CD8-positive, alpha-beta T cell (primary cell): ENCODE measurements at places on chromosomes 4 and X. TPM values are rescaled to one million over a fixed set of nuclear protein-coding genes. Genes with fewer than 3 reads are reported as not detected.

GRCh38 chr4:152278172-152278504 lies 257.8 kb downstream of the FBXW7 start:
- no peak for DNase-seq

DNA sequence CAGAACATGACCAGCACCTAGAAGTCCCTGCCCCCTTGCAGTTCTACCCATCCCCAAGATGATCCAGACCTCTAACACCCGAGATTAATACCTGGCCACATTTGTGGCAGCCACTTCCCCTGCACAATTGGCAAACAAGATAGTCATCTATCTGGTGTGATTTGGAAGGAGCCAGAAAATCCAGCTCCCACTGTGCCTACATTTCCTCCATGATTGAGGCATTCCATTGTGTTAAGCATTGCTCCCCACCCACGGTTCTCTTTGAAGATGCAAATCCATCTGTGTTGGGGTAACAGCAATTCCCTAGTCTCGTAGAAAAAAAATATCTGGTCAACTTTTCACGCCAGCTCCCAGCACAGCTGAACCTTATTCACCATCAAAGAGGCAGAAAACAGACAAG lies 405.0 kb downstream of the BCOR start:
- DNase-seq, result no peak

Gene BEND2
- total RNA-seq, result not detected

DNA sequence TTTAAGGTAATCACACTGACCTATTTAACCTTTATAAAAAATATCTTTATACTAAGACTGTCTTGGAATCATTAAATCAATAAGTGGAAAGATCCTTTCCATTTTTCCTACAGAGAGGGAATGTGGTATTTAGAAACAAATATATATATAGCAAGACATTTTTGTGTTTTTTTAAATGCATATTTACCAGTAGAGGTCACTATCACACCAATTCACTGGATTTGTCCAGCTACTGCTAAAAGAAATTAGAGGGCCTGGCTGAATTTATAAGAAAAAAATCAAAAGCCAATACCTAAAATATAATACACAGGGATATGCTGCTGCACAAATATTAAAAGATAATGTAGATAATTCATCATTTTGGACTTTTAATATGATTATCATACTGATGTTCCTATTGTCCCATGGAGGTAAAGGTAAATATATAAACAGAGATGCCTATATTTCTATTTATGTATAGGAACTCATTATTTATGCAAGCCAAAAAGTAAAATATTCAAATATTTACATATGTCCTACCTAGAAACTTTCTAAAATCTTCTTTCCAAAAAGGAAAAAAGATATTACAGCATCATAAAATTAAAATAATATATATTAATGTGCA lies 69.5 kb downstream of the PDE5A start:
- no peak for DNase-seq

Gene SLC16A2
- total RNA-seq, result 0.17 TPM

- no peak for DNase-seq
These were observed 89.0 kb downstream of the PLAC1 start for GRCh38 chrX:134569306-134569705.

DNA sequence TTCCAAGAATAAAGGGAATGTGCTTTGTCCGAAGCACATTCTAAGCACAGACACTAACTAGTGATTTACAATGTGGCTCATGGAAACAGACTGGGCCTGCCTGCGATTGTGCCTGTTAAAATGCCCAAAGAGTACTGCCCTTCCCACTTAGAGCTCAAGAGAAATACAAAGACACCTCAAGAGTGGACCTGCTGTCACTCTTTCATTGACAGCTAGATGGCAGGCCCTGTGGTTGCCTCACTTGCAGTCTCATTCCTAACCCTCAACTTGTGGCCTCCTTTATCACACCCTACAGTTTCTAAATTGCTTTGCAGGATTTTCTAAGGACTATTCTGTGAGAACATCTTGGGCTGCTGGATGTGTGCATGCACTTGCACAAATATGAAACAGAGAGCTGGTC lies 331.0 kb upstream of the EMCN start:
- peak; percentile 26 for DNase-seq

Gene HSFX2
- not detected for total RNA-seq

DNA sequence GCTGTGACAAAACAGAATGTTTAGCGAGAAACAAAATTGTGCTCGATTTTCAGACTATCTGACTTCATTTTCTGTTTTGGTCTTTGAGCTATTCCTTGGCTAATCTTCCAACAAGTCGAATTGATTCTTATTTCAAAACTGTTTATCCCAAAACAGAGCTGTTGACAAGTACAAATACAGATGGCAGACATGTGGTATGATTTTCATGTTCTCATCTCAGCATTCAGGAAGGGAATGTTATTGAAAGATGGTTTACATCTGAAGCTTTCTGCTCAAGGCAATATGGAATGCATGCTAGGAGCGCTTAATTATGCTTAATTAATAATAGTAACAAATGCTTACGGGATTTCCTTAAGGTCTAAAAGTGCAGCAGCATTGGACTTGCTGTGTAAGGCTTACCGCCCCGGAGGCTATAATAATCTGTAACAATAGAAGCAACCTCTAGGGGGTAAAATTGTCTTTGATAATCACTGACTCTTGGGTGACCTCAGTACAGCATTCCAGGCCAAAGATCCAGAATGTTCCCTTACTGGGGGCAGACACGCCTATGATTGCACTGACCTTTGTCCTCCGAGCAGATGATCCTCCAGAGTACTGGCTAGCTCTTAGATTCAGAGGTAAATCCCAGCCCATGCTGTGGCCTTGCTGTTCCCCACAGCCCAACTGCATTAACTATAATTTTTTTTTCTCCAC lies 16.4 kb downstream of the LSM6 start:
- DNase-seq, result no peak

- no peak for DNase-seq
These were observed 88.0 kb downstream of the FNIP2 start for GRCh38 chr4:158856852-158857251.

- DNase-seq, result no peak
These were observed 200.7 kb upstream of the NPY2R start for GRCh38 chr4:155007660-155008176.
